ENCODE measurements at places on chromosomes 12 and 14. TPM values are rescaled to one million over a fixed set of nuclear protein-coding genes. Genes with fewer than 3 reads are reported as not detected.
A peak's percentile ranks its signal among the peaks of the same experiment; 100 is the strongest.

The LRRC10 gene
- polyA plus RNA-seq, result not detected

The RNU4-1 gene
- polyA plus RNA-seq, result not detected

The BDKRB2 gene
- not detected for polyA plus RNA-seq

The KRT85 gene
- not detected for polyA plus RNA-seq

The OTX2 gene
- not detected for polyA plus RNA-seq

The MTRFR gene
- 60.3 TPM for polyA plus RNA-seq

The CISTR gene
- polyA plus RNA-seq, result not detected

The OR11H7 gene
- not detected for polyA plus RNA-seq

- H3K27me3 ChIP-seq, result no peaks in the 10 kb centered on the region
- no peaks in the 10 kb centered on the region for H3K36me3 ChIP-seq
- no peak for DNase-seq
- no peaks in the 10 kb centered on the region for H3K4me1 ChIP-seq
- H3K4me3 ChIP-seq, result no peak overlapping the region
These were observed 244.9 kb upstream of the LRIG3 start for GRCh38 chr12:59164991-59165718.

DNA sequence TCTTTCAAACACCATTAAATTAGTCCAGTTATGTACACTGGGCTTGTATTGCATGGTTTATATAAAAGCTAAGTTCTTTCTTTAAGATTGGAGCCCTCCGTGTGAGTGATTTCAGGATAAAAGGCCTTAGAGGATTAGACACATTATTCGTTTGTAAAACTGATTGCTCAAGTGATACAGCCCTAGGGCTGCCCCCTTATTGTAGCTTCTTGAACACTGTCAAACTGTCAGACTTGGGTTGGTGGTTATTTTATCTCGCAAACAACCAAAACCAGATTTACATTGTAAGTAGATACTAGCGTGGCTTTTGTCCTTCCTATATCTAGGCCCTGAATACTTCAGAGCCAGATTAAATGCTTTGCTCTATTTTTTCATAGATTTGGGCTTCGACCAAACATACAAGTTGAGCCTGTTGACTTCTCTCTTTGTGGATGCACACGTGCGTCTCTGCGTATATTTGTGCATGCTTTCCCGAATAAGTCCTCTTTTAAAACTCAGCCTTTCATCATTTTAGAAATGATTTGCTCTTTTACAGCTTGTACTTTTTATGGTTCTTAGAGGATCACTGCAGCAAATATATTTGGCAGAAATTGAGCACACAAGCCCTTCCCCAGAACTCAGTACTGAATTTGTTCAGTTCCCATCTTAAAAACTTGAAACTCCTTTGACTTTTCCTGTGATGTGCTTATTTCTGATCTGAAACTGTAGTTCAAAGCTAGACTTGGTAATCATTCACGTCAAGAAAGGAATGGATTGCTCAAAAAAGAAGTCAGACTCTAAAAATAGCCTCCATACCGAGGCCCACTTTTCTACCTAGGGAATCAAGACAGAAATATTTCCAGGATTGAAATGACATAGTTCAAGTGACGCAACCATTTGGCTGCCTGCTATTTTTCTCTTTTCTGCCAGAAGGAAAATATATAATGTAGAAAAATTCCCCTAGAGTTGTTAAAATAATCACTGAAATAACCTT lies 129.5 kb downstream of the ETV6 start:
- no peaks in the 10 kb centered on the region for H3K36me3 ChIP-seq
- H3K4me3 ChIP-seq, result no peak overlapping the region
- DNase-seq, result no peak
- H3K4me1 ChIP-seq, result no peaks in the 10 kb centered on the region

DNA sequence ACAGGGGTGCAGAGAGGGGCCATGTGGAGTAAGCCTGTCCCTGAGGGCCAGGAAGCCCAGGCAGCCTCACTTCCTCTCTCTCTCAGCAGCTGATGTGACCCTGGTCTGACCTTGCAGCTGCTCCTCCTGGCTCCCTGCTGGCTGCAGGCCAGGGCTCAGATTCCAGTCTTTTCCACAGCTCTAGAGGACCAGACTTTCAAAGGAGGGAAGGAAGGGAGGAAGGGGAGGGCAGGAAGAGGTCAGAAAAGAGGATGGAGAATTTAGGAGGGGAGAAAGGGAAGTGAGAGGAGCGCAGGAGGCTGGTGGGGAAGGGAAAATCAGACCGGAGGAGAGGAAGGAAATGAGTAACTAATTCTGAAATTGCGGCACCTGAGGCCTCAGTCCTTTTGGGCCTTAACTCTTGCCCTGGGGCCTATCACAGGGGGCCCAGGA lies 40.9 kb upstream of the VASH1 start:
- DNase-seq, result no peak
- no peaks in the 10 kb centered on the region for H3K4me1 ChIP-seq
- H3K4me3 ChIP-seq, result no peak overlapping the region
- no peaks in the 10 kb centered on the region for H3K27me3 ChIP-seq
- H3K27ac ChIP-seq, result no peak overlapping the region
- no peaks in the 10 kb centered on the region for H3K36me3 ChIP-seq

DNA sequence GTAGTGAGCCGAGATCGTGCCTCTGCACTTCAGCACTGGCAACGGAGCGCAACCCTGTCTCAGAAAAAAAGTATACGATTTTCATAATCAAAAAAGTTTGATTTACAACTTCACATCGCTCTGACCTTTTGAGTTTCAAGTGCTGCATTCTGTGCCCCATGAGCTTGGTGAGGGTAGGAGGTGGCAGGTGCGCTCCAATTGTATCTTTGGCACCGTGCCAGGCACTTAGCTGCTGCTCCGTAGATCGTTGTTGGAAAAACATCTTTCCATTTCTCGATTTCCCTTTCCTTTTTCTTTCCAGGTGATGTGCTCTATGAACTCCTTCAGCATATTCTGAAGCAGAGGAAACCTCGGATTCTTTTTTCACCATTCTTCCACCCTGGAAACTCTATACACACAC lies 203.7 kb downstream of the ETV6 start:
- no peak overlapping the region for H3K4me3 ChIP-seq
- no peak overlapping the region for H3K27ac ChIP-seq
- H3K36me3 ChIP-seq, result peaks cover 5% of the 10 kb centered on the region

DNA sequence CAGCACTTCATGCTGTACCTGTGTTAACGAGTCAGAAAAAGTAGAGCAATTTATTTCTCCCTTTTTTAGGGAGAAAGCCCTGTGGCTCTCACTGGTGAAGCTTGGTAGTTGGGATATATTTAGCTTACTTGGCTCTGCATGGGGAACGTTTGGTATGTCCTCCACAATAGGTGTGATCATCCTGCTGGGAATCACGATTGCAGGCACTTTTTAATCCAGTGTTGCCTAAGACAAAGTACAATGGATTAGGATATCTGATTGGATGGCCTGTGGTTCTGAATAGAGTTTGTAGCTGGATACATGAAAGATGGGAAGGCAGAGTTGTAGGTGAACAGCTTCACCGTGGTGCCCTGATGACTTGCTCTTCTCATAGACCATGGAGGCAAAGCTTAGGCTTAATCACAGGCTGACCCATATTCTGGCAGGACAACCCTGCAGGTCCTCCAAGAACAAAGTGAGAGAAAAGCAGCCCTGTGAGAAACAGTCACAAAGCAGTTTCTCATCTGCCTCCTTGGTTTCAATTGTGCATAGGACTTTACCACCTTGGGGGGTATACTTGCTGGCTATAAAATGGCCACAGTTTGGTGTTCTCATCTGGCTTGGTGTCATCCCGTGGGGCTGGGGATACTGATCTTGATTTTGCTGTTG lies 7.5 kb downstream of the RESF1 start:
- peak overlapping the region; percentile 35 for H3K4me3 ChIP-seq
- H3K27ac ChIP-seq, result peak overlapping the region; percentile 47
- H3K36me3 ChIP-seq, result peaks cover 23% of the 10 kb centered on the region
- no peaks in the 10 kb centered on the region for H3K27me3 ChIP-seq

GRCh38 chr12:22536971-22537544 lies 7.3 kb downstream of the C2CD5 start:
- H3K27me3 ChIP-seq, result no peaks in the 10 kb centered on the region
- H3K4me3 ChIP-seq, result no peak overlapping the region
- peaks cover 13% of the 10 kb centered on the region for H3K4me1 ChIP-seq
- H3K27ac ChIP-seq, result no peak overlapping the region

DNA sequence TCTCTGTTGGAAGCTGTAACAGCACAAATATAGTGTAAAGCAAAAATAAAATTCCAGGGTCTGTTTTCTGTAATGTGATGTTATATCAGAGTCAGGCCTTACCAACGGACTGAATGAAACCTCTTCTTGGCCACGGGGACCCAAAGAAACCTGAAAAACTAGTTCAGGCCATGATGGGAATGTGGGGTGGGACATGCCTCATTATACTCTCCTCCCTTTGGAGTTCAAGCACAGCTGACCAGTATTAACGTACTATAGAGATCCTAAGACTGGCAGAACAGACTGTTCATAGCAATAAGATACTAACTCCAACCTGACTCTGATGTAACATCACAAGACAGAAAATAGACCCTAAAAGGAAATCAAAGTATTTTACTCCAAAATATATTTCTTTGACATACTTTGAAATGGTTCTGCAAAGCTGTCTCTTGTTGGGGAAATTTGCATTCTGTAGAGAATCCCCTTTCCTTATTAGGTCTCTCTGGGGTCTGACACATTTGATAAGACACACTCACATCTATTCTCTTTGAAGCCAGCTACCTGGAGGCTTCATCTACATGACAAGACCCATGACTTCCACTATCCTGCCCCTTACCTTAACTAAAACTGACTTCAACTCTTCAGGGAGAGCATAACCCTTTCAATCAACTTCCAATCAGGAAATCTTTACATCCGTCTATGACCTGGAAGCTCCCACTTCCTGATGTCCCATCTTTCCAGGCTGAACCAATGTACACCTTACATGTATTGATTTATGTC lies 444.6 kb downstream of the SOX5 start:
- H3K4me3 ChIP-seq, result no peak overlapping the region
- no peak for DNase-seq
- no peak overlapping the region for H3K27ac ChIP-seq
- no peaks in the 10 kb centered on the region for H3K4me1 ChIP-seq
- no peaks in the 10 kb centered on the region for H3K27me3 ChIP-seq

DNA sequence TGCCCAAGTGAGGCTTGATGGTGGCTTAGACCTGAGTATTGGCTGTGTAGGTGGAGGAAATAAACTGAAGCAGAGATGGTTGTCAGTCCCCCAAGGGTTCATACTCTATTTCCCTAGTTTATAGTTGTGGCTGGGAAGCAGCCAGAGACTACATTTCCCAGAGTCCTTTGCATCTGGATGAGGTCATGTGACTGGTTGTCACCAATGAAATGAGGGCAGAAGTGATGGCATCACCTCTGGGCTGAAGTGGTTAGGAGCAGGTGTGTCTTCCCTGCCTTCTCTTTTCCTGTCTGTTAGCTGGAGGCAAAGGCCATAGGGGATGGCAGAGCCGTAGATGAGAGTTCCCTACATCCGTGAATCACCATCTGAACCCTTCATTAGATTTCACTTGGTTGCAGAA lies 16.3 kb upstream of the NOS1 start:
- no peak overlapping the region for H3K4me3 ChIP-seq
- no peaks in the 10 kb centered on the region for H3K4me1 ChIP-seq
- H3K36me3 ChIP-seq, result no peaks in the 10 kb centered on the region
- no peak for DNase-seq
- H3K27me3 ChIP-seq, result no peaks in the 10 kb centered on the region
- H3K27ac ChIP-seq, result no peak overlapping the region

DNA sequence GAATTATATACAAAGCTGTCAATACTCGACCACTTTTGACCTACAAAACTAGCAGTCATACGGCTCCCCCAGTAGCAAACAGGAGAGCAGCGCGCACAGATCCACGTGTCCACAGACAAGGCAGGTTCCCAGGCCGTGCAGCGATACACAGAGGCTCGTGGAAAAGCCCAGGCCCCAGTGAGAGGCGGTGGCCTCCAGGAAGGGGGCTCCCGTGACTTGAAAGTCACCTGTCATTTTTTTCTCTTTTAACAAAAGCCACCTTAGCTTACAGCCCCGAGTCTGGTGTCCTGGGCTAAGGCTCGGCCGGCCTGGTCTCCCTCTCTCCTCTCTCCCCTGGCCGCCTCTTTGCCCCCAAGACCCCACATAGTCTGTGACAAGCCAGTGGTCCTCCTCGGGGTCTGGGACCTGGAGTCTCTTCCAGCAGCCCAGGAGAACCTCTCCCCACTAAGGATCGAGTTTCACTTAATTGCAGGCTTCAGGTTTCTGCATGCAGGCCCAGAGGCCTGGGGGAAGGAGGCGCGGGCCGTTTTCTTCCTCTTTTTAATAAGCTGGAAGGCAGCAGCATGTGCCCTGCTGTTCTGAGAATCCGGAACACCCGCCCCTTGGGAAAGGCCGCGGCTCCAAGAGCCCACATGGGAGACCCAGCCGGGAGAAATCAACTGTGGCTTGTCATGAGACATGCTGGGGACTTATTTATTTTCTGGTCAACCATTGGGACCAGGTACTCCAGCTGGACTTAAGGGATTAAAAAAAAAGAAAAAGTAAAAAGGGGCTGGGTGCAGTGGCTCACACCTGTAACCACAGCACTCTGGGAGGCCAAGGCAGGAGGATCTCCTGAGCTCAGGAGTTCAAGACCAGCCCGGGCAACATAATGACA lies 15.9 kb downstream of the NCOR2 start:
- no peak overlapping the region for H3K4me3 ChIP-seq
- peak overlapping the region; percentile 15 for H3K27ac ChIP-seq
- no peaks in the 10 kb centered on the region for H3K4me1 ChIP-seq
- H3K36me3 ChIP-seq, result no peaks in the 10 kb centered on the region
- no peaks in the 10 kb centered on the region for H3K27me3 ChIP-seq

GRCh38 chr12:113634474-113634873 lies 162.8 kb upstream of the LHX5 start:
- no peaks in the 10 kb centered on the region for H3K36me3 ChIP-seq
- no peak overlapping the region for H3K4me3 ChIP-seq
- no peaks in the 10 kb centered on the region for H3K4me1 ChIP-seq
- no peak for DNase-seq
- H3K27ac ChIP-seq, result no peak overlapping the region

- no peak overlapping the region for H3K4me3 ChIP-seq
- H3K36me3 ChIP-seq, result no peaks in the 10 kb centered on the region
These were observed 181.0 kb downstream of the MON2 start for GRCh38 chr12:62647586-62647985.

- no peaks in the 10 kb centered on the region for H3K4me1 ChIP-seq
- H3K27ac ChIP-seq, result no peak overlapping the region
- no peaks in the 10 kb centered on the region for H3K36me3 ChIP-seq
These were observed 34.3 kb upstream of the DCN start for GRCh38 chr12:91216871-91217270.

DNA sequence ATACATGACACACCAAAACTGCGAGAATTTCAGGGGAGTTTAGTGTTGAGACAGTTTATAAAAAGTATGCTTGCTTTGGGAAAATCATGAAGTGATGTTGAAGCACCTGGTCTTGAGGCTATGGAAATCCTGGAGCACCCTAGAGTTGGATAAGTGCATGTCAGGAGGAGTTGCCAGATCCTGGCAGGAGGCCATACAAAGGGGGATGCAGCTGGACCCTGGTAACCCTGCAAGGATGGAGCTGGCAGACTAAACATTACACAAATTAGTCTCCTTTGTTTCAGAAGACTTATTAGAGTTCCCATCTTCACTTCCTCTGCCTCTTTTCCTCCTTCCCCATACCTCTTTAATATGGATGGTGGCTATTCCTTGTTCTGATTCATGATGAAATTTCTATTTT lies 907.0 kb downstream of the BCL11B start:
- DNase-seq, result no peak
- no peaks in the 10 kb centered on the region for H3K36me3 ChIP-seq
- no peak overlapping the region for H3K4me3 ChIP-seq

Measured in naive thymus-derived CD4-positive, alpha-beta T cell (primary cell).